ENCODE measurements at places on chromosomes 2 and 18.

DNA sequence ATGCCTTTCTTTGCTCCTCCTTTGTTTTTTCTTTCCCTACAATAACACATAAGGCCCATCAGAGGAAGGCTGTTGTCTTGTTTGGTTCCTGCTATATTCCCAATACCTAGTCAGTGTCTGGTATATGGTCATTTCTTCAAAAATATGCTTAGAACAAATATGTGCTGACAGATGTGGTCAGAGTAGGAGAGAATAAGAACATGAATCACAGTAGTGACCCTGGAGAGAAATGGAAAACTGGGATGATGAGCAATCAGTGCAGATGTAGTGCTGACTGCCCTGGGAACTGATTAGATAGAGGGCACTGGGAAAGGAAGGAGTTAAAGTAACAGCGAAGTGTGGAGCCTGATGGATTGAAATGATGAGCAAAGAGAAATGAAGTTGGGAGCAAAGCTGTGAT is 189.4 kb upstream of the LHCGR start:
- DNase-seq: no peak

- DNase-seq: no peak
Measured at GRCh38 chr2:106143495-106144215, 50.4 kb downstream of the UXS1 start.

DNA sequence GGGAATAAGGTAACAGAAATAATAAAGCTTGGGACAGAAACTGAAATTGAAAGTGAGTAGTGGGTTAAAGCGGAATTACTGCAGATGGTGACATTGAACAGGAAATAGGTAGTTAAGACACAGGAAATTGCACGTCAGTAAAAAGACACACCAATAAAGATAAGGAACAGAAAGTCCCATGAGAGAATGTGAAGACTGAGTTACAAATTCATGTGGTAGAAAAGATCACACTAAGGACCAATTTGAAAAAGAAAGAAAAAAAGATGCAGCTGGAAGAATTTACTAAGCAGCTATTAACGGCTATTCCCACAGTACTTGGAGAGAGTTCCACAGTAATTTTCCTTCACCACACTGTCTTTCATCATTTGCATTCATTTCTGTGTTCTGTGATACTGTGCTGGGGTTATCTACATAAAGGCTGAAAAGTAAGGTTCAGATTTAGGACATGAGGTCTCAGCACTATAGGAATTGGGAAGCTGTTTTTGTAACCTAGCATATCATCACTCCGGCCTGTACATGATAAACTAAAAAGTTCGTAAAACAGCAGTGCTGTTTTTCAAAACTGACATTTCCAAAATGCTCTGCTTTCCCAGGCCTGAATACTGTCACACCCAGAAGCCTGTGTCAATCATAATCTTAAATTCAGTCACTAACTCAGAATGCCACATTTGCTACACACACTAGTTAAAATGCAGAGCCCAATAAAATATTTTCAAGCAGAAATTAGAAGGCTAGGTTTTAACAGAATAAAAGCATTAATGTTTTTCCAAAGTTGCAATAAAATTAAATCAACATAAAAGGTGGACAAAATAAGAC is 42.9 kb downstream of the SRBD1 start:
- DNase-seq: peak; percentile 14

GRCh38 chr2:205837663-205838062 is 155.4 kb downstream of the NRP2 start:
- DNase-seq: no peak

DNA sequence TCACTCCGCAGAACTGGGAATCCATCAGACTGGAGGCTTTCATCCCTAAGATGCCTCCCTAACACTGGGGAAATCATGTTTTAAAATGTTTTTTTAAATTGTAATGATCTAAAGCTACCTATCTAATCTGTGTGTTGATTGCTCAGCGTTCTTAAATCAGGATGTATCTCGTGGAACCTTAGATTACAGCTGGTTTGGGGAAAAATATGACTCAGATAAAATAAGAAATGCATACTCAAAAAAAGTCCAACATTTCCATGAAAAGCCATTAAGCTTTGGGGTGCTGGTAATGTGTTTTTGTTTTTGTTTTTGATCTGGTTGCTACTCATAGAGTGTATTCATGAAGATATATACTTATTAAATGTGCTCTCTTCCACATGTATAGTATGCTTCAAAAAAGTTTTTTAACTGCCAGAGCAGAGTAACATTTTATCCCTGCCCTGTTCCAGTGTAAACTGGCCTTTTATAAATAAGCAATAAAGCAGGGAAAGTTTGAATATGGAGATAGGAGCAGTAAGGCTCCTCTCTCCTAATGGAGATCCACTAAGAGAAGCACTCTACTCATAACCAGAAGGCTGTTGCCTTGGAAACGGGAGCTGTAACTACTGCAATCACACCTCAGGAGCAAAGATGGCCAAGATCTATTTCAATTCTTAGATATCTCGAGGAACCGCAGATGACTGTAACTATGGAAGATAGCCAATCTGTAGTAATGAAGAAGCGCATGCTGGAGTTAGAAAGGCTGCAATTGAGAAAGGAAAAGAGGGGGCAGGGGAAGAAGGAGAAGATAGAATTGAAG is 41.6 kb downstream of the ANKRD44 start:
- no peak for DNase-seq

- DNase-seq: no peak
Measured at GRCh38 chr2:233862261-233862768, 5.9 kb downstream of the MSL3B start.

DNA sequence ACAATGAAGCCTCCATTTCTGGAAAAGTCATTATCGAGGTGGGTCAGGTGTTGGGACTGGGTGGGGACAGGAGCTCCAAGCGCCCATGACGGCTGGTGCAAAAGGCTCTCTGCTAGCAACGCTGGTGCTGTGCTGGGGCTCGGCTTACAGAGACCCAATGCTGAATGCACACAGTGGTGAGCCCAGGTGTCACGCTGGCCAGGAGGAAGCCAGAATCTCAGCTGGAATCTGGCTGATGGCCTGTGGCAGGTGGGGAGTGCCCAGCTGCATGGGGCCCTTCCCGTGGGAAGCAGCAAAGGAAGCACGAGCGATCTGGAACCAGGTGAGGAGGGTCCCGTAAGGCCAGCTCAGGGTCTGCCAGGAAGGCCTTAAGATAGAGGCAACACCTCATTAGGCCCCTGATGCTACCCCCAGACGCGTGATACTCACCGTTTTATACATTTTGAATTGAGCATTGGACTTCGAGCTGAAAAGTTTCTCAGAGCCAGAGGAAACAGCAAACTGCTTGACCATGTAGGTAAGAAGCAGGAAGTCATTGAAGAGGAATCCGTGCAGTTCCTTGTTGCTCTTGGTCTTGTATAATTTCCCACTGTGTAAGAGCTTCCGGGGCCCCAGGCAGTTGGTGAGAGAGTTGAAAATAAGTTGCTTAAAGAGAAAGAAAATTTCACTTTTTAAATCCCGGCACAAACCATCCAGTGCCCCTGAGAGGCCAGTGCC is 34.7 kb downstream of the FAM228A start:
- no peak for DNase-seq

DNA sequence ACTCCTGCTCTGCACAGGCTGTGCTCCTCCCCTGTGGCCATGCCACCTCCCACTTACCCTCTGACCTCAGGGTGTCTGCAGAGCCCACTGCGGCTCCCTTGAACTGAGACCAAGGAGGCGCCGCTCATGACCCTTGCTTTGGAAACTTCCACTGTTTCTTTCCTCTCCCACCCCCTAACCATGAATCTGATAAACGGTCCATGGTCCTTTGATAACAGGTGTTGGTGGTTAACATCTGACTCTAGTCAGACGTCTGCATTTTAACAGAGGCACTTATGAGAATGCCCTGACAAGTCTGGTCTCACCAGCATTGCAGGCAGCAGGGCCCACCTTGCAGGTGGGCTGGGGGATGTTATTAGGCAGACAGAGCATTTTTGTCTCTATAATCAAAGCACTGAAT is 113.6 kb upstream of the APCDD1 start:
- DNase-seq: no peak

GRCh38 chr2:234981197-234982095 is 29.6 kb downstream of the SH3BP4 start:
- DNase-seq: no peak

DNA sequence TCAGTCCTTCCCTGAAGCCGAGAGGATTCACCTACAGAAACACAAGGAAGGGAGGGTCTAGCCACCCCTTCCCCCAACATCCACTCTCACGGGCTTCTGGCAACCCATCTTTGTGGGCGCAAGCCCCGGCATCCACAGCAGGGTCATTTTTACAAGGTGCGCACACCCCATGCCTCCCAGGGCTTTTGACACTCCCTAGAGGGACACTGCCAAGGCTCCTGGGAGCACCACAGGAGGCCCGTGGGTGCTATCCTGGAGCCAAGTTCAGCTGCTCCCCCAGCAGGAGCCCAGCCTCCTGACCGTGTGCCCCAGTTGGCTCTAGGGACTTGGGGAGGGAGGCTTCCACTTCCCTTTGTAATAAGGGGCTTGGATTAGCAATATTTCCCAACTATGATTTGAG is 251.6 kb downstream of the TNS1 start:
- DNase-seq: no peak

DNA sequence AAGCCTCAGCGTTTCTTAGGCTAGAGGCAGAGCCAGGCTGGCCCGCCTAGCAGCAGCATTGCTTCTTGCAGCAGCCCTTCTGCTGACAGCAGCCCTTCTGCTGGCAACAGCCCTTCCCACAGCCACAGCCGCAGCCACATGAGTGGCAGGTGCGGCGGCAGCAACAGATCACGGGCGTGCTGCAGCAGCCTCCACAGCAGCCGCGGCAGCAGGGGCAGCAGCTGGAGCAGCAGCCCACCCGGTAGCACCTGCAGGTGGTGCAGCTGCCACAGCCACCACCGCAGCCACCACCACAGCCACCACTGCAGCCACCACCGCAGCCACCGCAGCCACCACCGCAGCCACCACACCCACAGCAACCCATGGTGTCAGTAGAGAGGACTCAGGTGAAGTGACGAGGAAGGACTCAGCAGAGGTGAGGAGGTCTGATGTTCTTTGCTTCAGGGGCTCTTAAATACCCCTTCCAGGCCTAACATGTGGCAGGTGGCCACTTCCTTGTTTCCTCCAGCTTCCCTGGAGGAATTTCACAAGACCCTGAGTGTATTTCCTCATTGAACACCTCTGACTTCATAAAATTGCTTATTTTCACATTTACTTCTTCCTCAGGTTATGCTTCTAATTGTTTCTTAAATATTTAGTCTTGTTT is at the start of gene SCYGR6:
Gene SCYGR6 (minus strand): TSS at position 364 of the 646 bp plus-strand sequence. CDS start 0 bp downstream, at position 364.
- no peak for DNase-seq

- DNase-seq: no peak
Measured at GRCh38 chr2:221602938-221603337, 30.8 kb upstream of the EPHA4 start.

DNA sequence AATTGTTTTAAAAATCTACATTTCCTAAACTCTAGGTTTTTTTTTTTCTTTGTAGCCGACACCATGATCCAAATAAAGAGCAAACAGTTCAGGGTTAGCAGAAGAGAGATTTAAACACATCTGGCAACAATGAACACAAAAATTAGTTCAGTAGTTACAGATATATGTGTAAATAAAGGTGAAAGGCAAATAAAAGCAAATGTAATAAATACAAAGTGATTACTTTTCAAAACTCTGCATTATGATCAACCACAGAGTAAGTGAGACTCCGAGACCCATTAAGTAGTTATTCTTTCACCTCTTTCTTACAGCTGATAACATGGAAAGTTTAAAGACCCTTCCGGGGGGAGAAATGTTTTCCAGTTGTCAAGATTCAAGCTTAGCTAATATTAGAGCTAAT is 716 bp downstream of the CALCRL start:
- no peak for DNase-seq

DNA sequence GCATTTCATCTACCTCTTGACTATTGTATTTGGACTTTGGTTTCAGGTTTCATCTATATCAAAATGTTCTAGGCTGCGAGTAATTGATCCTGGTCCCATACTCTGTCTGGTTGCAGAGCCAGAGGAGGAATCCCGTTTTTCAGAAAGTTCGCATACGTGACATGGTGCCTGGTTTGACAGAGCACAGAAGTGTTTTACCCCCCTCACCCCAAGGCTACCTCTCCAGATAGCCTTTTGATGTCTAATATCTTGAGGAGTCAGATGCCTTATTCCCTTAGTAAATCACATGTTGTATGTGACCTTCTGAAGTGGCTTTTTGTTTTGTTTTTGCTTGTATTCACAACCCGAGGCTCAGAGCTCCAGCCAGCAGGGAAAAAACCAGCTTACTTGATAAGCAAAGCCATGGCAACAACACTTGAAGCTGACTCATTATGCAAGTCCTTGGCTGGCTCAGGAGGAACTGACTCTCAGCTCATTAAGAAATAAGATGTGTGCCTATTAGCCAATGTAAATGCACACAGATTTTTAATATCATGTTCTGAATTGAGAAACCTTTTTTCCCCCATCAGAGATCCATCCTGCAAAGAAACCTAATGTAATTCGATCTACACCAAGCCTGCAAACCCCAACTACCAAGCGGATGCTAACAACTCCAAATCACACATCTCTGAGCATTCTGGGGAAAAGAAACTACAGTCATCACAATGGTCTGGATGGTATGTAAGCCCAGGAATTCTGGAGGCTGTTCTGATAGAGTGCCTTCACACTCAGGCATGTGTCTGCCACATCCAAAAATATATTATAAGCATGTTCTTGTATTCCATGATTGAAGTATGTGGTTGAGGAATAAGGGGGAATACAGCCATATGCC is 41.4 kb downstream of the OXER1 start:
- no peak for DNase-seq

DNA sequence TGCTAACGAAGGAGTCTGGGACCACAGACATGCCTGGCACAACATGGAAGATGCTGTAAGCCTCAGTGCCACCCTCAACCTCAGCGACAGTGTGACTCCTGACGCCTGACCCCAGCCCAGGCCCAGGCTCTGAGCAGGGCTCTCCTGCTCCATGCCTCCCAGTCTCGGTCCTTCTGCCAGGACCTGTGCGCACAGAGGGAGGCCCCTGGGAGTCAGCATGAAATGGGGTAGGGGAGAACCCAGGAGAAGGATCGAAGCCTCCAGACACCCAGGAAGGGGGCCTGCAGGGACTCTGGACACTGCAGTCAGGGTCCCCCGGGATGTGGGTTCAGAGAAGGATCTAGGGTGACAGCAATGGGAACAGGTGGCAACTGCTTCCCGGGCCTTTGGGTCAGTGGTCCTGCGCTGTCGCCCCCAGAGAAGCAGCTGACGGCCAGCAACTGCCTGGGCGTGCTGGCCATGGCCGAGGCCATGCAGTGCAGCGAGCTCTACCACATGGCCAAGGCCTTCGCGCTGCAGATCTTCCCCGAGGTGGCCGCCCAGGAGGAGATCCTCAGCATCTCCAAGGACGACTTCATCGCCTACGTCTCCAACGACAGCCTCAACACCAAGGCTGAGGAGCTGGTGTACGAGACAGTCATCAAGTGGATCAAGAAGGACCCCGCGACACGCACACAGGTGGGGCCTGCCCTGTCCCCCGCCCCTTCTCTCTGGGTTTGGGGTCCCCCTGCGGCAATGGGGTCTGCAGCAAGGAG is 233.9 kb downstream of the ATAD2B start:
- no peak for DNase-seq

- DNase-seq: no peak
Measured at GRCh38 chr2:21423854-21424253, 300.1 kb downstream of the TDRD15 start.

GRCh38 chr2:207503234-207503633 is 26.5 kb upstream of the CREB1 start:
- DNase-seq: no peak

Data from germinal center (tissue), 1 donor.